ENCODE measurements at places on chromosomes 7 and 10.

GRCh38 chr7:135855846-135856245 lies 107.2 kb upstream of the FAM180A start:
- no peak for DNase-seq

- DNase-seq: peak; percentile 91
These were observed at the start of gene NPM3 for GRCh38 chr10:101782811-101783735. NPM3 (minus strand) TSS chr10:101783446; CDS start chr10:101783390, 56 bp downstream.

GRCh38 chr10:30527623-30528428 lies 93.8 kb downstream of the MAP3K8 start:
- peak; percentile 23 for DNase-seq

GRCh38 chr10:64070241-64070640 lies 549.0 kb downstream of the REEP3 start:
- no peak for DNase-seq

DNA sequence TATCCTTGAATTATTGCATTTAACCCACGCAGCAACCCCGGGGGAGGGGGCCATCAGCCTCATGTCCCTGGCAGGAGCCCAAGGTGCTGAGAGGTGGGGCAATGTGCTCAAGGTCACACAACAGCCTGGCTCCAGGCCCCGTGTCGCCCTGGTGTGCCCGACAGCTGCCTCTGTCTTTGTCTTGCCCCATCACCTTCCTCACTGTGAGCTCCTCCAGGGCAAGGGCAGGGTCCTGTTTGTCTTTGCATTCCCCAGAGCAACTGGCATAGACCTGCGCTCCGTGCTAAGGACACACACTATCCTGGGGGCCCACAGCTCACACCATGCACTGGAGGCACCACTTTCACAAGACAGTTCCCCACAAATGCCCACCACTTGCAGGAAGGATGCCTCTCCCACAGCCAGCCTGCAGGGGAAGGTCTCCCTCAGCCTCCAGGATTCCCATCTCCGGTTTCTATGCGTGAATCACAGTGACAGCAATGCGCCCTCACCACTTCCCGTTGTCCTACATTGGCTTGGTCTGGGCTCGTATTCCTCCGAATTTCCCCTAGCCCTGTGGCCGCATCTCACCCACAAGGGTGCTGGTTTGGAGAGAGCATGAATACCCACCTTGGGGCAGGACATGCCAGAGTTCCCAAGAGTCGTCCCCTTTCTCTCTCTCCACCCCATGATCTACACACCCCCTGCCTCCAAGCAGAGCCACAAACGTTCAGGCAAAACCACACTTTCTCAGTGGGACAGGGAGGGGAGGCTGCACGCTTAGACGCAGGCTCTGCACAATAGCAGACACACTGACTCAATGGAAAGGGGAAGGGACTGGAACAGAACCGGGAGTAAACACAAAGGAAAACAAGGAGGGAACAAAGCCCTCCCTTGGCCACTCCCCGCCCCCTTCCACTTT lies 10.3 kb downstream of the ITPRIP start:
- DNase-seq: no peak

GRCh38 chr7:571718-572415 lies 52.2 kb upstream of the PDGFA start:
- no peak for DNase-seq

GRCh38 chr10:75398692-75399460 lies 2.7 kb downstream of the ZNF503 start:
- peak; percentile 22 for DNase-seq

DNA sequence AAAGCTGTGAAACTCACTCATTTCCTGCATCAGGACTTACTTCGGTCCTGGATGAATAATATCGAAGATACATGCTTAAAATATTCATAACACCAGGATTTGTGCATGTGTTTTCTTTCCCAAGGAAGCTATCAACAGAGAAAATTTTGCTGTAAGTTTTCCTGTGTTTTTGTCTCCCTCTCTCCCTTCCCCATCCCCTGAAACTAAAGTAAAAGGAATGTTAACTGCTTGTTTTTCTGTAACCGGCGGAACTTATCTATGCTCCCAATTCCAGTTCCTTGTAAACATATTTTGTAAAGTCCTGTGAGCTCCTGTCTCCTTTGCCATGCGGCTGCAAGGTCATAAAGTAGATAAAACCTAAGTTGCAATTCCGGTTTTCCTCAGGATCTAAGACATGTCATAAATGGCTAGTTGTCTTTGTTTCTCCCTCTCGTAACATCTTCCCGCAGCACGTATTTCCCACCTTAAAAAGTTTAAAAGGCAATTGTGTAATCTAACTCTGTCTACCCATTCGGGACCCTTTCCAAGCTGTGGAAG lies 79.0 kb upstream of the POM121L12 start:
- no peak for DNase-seq

- DNase-seq: no peak
These were observed 302.3 kb upstream of the AUTS2 start for GRCh38 chr7:69295977-69296376.

- DNase-seq: no peak
These were observed 552.3 kb downstream of the PTPRN2 start for GRCh38 chr7:158035343-158035742.

- DNase-seq: no peak
These were observed 102.2 kb upstream of the ELMO1 start for GRCh38 chr7:37550872-37551271.

- DNase-seq: no peak
These were observed 5.9 kb upstream of the GARIN1A start for GRCh38 chr7:128666200-128666599.
